ENCODE measurements at places on chromosomes 2 and 18. TPM values are rescaled to one million over a fixed set of nuclear protein-coding genes. Genes with fewer than 3 reads are reported as not detected.

Gene ACTG2
- 0.12 TPM for total RNA-seq

Gene LAMA3
- total RNA-seq, result 0.31 TPM

DNA sequence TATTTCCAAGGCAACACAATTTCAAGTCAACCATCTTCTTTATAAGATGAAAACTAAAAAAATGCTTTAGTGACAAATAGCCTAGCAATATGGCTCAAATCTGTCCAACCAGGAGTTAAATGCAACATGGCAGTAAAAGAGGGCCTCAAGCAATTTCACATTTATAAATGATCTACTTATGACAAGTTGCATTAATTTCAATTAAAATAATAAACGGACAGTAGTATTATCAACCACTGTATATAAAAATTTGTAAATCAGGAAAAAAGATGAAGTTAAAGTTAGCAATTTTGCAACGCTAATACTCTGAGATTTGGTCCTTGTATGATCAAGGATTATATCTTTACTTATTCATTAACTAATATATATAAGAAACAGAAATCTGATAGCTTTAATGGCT lies 19.3 kb downstream of the CCDC88A start:
- no peak overlapping the region for H3K27ac ChIP-seq
- no peak overlapping the region for H3K4me3 ChIP-seq
- H3K36me3 ChIP-seq, result no peaks in the 10 kb centered on the region
- no peak for DNase-seq

DNA sequence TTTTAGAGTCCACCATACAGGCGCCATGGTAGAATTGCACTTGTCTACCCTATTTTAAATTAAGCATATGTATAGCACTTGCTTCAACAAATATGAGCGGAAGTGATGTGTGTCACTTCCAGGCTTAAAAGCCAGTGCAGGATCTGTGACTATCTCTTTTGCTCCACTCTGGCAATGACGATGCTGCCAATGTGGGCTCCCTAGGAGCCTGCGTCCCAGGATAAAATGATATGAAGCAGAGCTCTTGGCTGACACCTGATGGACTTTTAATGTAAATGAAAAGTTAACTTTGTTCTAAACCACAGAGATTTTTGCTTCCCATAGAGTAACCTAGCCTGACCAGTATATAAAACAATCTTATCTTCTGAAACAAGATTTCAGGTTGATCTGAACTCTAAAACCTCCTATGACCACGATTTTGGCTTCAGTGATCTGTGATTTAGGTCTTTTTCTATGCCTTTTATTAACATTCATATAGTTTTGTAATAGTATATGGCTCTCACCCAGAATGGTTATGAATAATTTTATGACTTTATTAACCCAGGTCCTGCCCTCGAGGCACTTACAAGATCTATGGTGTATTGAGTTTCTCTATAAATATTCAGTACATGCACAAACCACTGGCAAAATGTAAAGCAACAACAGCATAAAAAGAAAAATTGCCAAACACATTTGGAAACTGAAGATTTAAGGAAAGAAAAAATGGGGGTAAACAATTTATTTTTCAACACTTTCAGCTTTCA lies 422.5 kb upstream of the PIK3C3 start:
- no peak overlapping the region for H3K27ac ChIP-seq
- H3K4me1 ChIP-seq, result no peaks in the 10 kb centered on the region
- no peaks in the 10 kb centered on the region for H3K27me3 ChIP-seq
- no peaks in the 10 kb centered on the region for H3K36me3 ChIP-seq
- DNase-seq, result no peak

GRCh38 chr18:35289293-35289692 lies 736 bp downstream of the ZSCAN30 start:
- H3K4me3 ChIP-seq, result peak overlapping the region; percentile 100
- peaks cover 57% of the 10 kb centered on the region for H3K36me3 ChIP-seq
- peaks cover 4% of the 10 kb centered on the region for H3K27me3 ChIP-seq
- peak overlapping the region; percentile 98 for H3K27ac ChIP-seq
- H3K4me1 ChIP-seq, result peaks cover 32% of the 10 kb centered on the region

DNA sequence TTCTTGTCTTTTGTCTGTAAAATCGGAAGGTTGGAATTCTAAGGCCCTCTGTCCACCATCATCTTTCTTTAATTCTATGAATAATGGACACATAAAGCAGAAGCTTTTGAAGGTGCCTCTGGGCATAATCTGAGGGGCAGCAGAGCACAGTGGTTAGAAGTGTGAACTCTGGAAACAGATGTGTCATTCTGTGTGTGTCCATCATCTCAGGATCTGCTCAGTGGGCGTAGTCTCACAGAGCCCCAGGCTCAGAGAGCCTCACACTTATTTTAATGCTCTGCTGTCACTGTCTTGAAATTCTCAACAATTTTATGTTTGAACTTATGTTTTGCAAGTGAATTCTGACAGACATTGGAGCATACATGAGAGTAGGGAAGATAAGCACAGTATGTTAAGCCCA lies 31.0 kb upstream of the CCDC93 start:
- H3K4me1 ChIP-seq, result peaks cover 3% of the 10 kb centered on the region
- no peak overlapping the region for H3K27ac ChIP-seq
